ENCODE measurements at places on chromosomes 12 and 14. TPM values are rescaled to one million over a fixed set of nuclear protein-coding genes. Genes with fewer than 3 reads are reported as not detected.

GRCh38 chr12:31005944-31006361 lies 67.7 kb upstream of the DDX11 start:
- DNase-seq: no peak

DNA sequence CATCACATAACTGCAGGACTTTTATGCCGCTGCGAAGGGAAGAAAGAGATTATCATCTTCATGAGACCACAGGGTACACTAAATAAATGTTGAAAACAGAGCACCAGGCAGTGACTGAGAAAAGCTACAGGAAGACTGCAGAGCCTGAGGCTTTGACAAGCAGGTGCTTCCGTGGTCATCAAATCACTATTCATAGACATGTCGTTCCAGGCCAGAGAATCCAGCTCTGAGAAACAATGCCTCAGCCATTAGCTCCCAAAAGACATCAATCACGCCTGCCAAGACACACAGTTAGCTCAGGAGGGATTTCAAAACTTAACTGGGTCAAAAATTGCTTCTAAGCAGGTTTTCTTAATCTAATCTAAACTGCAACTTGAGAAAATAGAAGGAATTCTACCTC lies 47.2 kb upstream of the GARIN6 start:
- no peak for DNase-seq

DNA sequence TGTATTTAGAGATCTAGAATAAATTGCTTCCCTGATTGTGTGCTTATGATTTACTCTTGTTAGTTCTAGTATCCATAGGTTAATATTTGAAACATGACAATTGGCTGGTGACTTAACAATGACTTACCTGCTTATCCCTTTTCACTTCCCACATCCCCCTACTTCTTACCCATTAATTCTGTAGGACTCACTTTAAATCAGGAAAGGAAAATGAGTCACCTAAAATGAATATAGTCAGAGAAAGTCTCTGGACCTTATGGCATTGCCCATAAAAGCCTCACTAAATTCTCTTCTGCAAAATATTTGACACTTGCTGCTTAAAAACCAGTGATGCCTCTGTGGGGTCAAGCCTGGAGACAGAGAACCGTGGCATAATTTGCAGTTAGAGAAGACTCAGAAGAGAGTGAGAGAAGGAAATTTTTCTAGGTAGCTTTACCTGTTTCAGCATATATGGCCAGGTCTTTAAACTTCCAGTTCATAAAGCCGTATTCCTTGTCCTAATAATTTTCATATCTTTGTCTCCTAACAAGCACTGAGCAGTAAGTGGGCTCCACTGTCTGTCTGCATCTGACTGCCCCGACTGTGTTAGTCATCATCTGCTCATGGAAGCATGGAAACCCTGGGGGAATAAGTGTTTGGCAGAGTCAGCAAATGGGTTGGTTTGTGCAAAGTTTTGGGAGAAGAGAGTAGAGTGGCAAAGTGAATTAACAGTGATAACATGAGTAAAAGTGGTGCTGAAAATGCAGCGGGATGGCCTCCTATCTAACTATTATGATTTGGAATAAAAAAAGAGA lies 294.4 kb downstream of the AKAP6 start:
- DNase-seq: no peak

DNA sequence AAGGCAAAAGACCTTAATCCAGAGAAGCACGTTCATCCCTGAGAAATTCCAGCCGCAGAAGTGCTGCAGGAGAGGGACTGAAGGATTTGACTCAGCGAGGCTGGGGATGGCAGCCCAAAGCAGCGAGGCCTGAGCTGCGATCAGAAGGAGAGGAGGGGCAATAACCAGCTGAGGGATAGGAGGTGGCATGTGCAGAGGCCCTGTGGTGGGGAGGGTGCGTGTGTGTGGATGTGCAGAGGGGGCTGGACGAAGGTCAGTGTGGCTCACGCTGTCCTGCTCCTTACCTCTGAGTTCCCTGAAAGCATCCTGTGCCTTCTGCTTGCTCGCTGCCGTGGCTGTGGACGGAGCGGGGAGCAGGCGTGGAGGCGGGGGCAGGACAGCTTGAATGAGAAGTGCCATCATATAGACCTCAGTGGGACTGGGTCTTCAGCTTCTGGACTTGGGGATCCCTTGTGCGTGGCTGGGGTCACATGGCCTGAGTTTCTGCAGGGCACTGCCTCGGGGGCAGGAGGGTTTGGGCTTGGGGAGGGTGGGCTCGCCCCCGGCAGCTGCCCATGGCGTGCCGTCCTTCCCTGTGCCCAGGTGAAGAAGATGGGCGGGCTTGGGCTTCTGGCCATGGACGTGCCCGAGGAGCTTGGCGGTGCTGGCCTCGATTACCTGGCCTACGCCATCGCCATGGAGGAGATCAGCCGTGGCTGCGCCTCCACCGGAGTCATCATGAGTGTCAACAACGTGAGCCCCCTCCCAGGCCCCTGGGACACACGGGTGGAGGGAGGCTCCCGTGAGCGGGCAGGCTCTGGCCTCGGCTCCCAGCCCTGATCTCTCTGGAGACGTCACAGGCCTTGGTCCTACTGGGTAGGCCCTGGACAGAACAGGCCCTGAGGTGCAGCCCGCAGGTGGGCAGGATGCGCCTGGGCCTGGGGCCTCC lies 11.0 kb downstream of the ACADS start:
- no peak for DNase-seq

DNA sequence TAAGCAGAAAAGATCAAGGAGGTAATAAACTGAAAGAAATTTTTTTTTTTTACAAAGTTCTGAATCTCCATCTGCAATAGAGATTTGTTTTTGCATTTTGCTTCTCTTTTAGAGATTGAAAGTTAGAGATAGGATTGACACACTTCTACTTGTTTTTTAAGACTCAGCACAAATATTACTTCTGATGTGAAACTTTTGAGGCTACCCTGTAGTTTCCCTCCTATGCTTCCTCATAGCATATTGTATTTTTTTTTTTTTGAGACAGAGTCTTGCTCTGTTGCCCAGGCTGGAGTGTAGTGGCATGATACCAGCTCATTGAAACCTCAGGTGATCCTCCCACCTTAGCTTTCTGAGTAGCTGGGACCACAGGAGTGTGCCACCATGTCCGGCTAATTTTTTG lies 32.1 kb upstream of the SGPP1 start:
- no peak for DNase-seq

GRCh38 chr14:76706811-76707210 lies 54.5 kb upstream of the VASH1 start:
- no peak for DNase-seq

- no peak for DNase-seq
These were observed 343.4 kb upstream of the PRICKLE1 start for GRCh38 chr12:42932936-42933335.

DNA sequence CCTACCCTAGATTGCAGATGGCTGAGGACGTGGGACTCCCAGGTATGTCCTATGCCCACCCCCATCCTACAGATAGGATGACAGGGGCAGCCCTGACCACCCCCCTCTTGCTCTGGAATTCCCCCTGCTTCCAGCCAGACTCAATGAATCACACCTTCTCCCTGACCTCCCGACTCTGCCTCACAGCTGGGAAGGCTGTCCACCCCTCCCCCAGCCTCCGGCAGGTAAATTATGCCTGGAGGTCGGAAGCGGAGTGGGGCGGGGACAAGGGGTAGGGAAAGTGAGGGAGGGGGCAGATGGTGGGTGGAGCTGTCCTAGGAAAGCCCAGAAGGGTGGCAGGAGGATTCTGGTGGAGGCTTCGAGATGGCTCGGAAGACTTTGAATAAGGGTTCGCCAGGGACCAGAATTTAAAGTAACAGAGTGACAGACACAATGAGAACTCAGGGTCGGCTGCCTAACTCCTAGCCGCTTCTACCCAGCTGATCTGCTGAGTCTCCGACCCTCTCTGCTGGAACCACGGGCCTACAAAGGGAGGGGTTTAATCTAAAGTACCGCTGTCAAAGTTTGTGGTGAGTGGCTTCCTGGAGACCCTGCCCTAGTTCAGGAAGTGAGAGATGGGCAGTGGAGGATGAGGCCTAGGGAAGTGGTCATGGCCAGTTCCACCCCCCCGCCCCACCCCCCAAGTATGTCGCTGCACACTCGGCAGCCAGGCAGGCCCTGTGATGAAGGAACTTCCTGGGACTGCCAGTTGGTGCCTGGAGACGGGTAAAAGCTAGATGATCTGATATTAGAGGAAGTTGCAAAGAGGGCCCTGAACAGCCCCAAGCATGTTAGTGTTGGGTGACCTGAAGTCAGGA lies 4.2 kb downstream of the PLEKHG3 start:
- peak; percentile 92 for DNase-seq

DNA sequence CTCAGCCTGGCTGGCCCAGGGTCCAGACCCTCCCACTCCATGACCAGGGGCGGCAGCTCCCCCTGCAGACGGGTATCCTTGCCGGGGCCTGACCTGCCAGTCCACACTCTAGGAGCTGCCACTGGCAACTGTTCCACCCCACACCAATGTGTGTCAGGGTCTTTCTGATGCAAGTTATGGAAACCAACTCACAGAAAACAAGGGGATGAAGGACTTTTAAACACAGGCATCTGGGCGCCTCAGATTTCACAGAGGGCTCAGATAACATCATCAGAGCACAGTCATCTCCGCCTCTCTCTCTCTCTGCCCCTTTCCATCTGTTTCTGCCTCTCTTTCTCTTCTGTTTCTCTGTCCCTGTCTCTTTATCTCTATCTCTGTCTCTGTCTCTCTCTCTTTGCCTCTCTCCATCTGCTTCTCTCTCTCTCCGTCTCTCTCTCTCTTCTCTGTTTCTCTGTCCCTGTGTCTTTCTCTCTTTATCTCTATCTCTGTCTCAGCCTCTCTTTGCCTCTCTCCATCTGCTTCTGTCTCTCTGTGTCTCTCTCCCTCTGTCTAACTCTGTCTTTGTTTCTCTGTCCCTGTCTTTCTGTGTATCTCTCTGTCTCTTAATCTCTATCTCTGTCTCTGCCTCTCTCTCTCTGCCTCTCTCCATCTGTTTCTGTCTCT lies 67.4 kb upstream of the FBRSL1 start:
- no peak for DNase-seq

DNA sequence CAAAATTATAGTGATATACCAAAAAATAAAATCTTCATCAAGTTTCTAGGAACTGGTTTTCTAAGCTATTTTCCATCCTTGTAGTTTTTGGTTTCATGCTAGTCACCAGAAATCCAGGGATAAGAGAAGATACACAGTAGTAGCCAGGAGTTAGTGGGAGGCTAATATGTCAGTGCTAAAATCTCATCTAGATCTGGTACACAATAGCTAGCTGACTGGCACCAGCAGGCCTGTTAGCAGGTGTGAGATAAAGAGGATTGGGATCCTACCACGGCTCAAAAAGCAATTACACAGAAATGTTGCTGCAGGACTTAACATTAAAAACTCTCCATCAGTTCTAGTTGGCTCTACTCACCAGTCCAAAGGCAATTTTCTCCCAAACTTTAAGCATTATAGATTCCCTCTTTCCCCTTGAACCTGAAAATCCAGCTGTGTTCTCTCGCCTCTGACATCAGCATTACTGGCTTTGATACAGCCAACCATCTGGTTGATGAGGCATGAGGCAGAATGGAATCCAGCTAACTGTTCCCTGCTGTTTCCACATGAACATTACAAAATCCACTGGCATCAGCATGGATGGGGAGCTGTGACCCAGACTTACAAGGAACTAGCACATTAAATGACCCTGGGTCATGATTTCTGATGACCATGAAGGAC lies 41.8 kb upstream of the CCDC196 start:
- no peak for DNase-seq

Gene EIF2B1
- 69.3 TPM for polyA plus RNA-seq

Gene ANKRD33
- polyA plus RNA-seq: not detected

Gene GLIPR1L1
- not detected for polyA plus RNA-seq

Gene YARS2
- 6.6 TPM for polyA plus RNA-seq

Gene CEP170B
- polyA plus RNA-seq: not detected
